ENCODE measurements at places on chromosomes 11 and 22.

- DNase-seq, result no peak
Measured at GRCh38 chr11:101476191-101476590, 107.6 kb downstream of the TRPC6 start.

GRCh38 chr11:75432911-75433321, at the start of gene KLHL35:
TSS of gene KLHL35 (minus strand) at chr11:75433203. CDS start at chr11:75430629, 2,574 bp downstream.
- DNase-seq, result no peak

DNA sequence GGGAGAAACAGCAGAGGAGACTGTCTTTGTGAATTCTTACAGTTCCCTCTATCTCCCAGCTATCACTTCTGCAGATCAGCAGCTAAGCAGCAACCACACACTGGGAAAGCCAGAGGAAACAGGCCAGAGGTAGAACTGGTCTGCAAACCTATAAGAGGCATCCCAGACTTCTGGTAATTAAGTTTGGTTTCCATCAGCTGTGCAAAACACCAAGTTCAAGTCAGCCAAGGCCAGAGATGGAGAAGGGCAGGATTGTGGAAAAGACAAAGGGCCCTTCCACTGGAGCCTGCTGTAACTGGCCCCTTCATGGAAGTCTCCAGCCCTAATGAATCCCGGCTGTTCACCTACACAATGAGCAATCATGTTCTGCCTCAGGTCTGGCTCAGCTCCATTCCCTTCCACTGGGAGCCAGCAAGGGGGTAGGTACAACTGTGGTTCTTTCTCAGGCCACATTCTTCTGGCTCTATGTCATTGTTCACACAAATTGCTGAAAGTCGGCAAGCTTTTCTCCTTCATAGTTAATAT, 4.6 kb upstream of the PAMR1 start:
- no peak for DNase-seq

DNA sequence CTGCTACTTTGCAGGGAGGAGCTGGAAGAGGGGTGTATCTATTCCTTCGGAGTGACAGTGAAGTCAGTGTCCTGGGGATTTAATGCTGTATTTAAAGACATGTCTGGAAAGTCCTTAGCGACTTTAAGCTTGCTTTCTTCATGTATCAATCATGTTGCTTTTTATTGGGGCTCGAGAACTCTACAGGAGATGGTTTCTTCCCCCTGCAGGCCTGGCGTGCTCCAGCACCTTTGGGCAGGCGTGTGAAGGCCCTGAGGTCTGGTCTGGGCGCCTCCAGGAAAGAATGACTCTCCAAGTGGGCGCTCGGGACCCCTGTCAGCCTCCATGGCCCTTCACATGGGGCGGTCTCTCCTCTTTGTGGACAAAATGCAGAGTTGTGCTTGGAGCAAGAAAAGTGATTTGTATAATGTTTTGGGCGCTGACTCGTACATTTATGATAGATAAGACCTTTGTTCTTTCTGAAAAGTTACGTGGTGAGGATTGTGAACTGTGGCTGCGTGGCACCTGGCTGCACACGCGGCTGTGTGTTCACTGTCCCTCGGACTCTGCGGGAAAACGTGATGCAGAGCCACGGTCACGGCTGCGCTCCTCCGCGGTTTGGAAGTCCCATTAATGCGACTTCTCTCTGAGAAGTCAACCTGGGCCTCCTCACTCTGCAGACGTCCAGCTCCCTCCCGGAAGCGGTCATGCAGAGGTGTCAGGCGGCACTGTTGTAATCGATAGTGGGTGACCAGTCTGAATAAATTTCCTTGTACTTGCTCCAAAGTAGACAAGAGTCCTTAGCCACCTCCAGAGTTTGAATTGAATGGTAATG, 282.5 kb downstream of the TBC1D22A start:
- no peak for DNase-seq

DNA sequence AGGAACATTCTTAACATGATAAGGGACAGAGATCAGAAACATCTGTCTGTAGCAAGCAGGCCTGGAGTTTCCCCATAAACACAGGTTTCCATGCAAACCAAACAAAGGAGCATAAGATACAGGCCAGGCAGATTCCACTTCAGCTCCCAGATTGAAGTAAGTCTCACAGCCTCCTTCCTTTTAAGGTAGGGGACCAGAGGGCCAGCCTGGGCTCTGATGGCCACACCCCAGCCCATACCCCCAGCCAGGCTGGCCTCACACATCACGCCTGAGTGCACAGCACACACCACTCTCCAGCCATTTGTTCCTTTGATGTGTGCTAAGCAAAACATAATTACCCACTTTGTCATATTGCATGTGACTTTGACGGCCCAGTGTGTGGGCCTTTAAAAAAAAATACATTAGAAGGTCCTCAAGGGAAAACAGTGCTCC, 518.7 kb downstream of the NTM start:
- DNase-seq, result no peak

- DNase-seq, result no peak
Measured at GRCh38 chr11:36127550-36127949, 161.7 kb downstream of the COMMD9 start.

DNA sequence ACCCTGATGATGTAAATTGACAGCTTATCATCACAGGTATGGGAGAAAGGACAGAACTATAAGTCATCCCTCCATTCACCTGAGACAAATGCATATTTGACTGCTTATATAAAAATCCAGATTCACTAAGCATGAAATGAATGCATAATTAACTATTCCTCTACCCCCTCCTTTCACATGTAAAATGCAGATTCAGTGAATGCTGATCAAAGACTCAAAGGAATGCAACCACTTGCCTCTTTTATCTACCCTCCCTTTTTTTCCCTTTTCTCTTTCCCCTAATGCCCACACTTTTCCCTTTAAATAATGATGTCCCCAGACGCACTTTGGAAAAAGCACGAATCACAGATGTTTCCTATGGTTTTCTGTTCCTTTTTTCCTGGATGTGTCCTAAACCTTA, 4.5 kb upstream of the PLAAT4 start:
- no peak for DNase-seq

GRCh38 chr11:65115361-65116082, 2.0 kb downstream of the ZNHIT2 start:
- no peak for DNase-seq

DNA sequence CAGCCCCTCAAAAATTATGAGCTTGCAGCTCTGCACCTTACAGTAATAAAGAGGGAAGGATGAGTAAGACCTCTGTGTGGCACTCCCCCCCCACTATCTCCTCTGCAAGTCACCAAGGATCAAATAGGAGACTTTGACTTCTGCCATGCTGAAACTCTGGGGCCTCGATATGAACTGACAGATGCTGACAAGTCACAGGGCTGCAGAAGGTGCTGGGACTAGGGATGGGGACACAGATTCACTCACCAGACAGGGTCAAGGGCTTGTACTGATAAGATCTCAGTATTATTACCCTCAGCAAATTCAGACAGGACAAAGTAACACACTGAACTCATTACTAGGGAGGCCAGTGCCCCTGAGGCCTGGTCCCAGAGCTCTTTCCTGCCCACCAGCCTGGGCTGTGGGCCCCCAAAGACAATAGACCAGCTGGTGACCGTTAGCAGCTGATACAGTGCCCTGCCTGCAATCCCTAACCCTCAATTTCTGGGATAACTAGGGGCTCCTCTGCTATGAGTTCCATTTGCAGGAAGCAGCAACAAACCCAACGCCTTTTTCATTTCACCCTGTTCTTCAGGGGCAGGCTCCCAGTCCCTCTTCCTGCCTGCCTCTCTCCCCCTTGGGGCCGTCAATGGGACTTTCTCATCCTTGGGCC, 20.1 kb downstream of the TMPRSS13 start:
- DNase-seq, result no peak

DNA sequence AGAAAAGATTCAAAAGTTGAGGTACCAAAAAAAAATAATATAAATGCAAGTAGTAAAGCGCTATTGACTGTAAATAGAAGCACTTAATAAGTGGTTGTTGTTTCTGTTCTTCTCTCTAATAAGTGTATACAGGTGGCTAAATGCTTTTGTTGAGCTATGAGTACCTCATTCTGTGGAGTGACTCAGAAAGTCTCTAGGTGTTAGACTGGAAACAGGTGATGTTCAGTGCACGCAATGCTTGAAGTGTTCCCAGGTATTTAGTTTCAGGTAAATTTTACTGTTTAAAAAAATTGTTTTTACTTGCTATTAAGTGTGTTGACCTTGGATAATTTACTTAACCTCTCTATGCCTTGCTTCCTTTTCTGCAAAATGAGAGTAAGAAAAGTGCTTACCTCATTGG, 24.2 kb downstream of the POU2AF3 start:
- no peak for DNase-seq

DNA sequence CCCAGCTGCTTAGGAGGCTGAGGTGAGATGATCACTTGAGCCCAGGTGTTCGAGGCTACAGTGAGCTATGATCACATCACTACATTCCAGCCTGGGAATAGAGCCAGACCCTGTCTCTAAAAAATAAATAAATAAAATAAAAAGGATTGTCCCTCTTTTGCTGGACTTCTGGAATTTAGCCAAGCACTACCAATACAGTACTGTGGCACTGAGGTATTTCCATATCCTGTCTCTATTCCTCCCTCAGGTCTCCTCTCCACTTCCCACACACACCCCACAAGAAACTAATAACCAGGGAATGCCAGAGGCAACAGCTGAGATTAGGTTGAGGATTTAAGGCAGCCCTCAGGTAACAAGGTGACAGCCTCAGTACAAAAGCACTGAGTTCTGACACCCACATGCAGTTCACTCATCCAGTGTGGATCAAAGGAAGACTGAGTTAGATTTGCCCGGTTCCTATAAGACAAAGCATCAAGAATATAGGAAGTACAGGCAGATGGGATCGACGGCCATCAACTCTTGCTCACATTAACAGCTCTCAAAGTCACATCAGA, 4.5 kb upstream of the PPP2R1B start:
- no peak for DNase-seq

DNA sequence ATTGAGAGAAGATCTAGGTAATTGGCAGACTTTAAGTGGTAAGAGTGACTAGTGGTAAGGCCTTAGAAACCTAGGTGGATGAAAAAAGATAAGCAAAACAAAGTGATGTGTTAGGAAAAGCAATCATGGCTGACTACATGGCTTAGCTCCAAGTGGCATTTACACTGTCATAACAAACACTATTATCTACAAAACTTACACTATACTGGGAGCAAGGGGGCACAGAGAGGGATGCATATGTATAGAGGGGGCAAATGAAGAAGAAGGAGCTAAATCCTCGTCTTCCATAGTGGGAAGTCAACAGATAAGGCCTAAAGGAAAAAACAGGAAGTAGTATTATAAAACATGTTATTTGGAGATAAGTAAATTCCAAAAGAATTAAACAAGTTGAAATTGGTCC, 32.5 kb downstream of the ADORA2A start:
- DNase-seq, result no peak

GRCh38 chr22:17334059-17334458, 35.2 kb upstream of the CECR2 start:
- no peak for DNase-seq

DNA sequence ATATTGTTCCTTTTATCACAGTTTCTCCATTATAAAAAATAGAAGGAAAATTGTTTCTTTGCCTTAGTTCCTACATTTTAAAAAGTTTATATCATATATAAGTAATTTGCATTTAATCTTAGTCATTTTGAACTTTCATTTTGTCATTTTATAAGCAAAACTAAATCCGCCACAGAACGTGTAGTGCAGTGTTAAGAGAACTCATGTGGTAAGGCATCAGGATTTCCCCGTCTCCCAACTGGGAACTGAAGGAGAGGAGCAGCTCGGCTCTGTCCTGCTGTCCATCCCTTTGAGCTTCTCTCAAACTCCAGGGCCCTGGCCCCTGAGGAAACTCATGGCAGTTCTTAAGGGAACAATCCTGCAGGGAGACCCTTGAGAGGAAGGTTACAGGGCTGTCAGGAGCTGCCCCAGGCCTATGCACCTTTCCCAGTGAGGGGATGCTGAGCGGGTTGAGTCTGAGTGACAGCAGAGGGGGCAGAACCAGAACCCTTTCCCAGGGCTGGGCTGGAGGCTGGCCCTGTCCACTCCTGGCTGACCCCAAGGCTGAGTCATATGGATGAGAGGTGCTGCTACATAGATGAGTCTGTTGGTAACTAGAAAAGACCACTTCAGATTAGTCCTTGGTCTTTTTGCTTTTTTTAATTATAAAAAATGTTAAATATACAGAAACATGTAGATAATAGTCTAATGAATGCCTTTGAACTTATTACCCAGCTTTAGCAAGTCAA, 333.1 kb downstream of the TBC1D22A start:
- DNase-seq, result no peak

- DNase-seq, result peak; percentile 63
Measured at GRCh38 chr11:66081505-66081904, 11.4 kb downstream of the PACS1 start.

GRCh38 chr22:19809741-19810140, 44.9 kb downstream of the GNB1L start:
- DNase-seq, result no peak

- DNase-seq, result no peak
Measured at GRCh38 chr11:18778468-18778867, 13.1 kb downstream of the PTPN5 start.

- no peak for DNase-seq
Measured at GRCh38 chr22:38026130-38027111, 30.8 kb upstream of the PICK1 start.

Measured in GF-D8 (cell line).